ENCODE measurements at places on chromosomes 16 and 17.

GRCh38 chr17:50426472-50426782 is 409 bp downstream of the ACSF2 start:
- no peak for DNase-seq

- DNase-seq = no peak
Measured at GRCh38 chr16:81899601-81900000, 111.7 kb downstream of the SDR42E1 start.

- DNase-seq = no peak
Measured at GRCh38 chr17:41284043-41284442, 8.5 kb downstream of the KRTAP9-7 start.

DNA sequence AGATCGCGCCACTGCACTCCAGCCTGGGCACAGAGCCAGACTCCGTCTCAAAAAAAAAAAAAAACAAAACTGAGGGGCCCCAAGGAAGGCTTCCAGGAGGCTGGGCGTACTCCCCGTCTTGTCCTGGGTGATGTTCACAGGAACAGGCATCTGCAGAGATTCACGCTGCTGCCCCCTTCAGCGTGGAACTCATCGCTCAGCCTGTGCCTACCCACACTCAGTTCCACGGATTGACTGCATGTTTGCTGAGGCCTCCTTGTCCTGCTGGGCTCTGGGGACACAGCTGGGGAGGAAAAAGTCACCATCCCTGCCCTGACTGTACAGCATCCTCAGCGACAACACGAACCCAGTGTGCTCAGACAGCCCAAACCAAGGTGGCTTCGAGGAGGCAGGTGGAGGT is 12.9 kb upstream of the OSGIN1 start:
- no peak for DNase-seq

GRCh38 chr16:79303959-79304387 is 296.6 kb downstream of the MAF start:
- DNase-seq = peak; percentile 62

GRCh38 chr17:62101090-62101489 is 36.0 kb upstream of the MED13 start:
- no peak for DNase-seq

GRCh38 chr17:14942526-14943190 is 322.5 kb downstream of the PMP22 start:
- DNase-seq = no peak

DNA sequence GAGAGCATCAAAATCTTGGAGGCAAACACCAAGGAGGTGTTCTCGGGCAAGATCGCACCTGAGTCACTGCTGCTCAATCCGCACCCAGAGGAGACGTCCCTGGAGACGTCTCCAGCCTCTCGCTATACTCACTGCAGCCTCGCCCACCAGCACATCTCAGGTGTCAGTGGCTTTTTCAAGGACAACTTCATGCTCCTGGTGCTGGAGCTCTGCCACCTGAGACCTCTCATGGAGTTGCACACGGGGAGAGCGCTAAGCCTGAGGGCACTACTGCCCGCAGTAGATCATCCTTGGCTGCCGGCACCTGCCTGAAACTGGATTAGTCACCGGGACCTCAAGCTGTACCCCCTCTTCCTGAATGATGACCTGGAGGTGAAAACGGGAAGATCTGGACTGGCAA is 2.6 kb upstream of the MBTPS1 start:
- no peak for DNase-seq

GRCh38 chr17:13981881-13982280 is 87.4 kb upstream of the COX10 start:
- no peak for DNase-seq

- DNase-seq = peak; percentile 90
Measured at GRCh38 chr17:38751808-38752307, 683 bp upstream of the PSMB3 start.

DNA sequence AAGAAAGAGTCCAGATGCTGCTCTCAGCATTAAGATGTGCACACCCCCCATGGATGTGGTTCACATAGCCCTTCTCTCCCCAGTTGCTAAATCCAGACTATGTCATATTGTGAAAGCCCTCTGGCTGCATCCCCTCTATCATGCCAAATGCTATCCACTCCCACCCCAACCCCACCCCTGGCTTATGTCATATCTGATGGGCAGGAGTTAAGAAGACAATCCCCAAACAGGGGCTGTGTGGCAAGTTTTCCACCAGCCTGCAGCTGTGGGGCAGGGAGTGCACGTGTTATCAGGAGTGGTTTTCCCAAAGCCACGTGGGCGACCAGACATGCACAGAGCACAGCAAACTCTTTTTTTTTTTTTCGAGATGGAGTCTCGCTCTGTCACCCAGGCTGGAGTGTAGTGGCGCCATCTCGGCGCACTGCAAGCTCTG is 10.0 kb downstream of the FAM117A start:
- DNase-seq = peak; percentile 29

DNA sequence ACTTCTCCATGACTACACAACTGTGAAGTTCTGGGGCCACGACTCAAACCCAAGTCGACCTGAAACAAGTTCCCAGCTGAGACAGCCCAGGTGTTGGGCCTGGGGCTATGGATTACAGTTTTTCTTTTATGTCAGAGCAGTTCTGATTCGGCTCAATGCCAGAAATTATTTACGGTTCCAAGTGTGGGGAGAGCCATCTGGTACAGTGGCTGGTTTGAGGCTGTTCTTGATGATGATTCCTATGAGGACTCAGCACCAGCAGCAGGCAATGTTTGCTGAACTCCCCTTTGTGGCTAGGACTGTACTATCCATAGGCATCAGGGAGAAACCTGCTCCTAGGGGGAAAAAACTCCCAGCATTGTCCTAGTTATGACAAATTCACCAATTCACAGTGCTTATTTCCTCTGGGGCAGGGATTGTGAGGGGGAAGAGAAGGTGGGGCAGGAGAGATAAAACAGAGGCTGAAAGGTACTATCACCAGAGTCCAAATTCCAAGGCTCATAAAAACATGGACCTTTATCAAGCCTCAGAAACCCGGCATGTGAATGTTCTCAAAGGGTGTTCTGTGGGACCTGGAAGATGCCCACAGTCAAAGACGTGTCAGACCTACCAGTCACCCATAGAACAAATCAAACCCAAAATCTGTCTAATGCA is 18.2 kb upstream of the CMTM4 start:
- DNase-seq = no peak

- no peak for DNase-seq
Measured at GRCh38 chr16:8622315-8622656, 788 bp downstream of the METTL22 start.

DNA sequence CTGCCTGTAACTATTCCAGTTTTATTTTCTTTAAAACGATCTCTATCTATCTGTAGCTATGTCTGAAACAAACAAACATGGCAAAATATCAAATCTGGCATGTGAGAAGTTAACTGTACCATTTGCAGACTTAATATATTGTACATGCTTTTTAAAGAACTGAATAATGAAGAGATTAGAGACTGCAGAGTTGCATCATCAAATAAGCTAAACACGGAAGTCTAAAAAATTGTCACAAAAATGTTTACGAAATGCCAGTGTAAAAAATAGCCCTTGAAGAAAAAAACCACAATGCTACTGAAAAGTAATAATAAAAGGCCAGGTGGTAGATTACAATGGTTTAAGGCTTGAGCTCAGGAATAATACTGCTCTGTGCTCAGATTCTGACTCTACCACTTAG is 43.1 kb downstream of the HS3ST3A1 start:
- DNase-seq = peak; percentile 33

- peak; percentile 79 for DNase-seq
Measured at GRCh38 chr16:54193665-54194333, 92.8 kb downstream of the IRX3 start.

DNA sequence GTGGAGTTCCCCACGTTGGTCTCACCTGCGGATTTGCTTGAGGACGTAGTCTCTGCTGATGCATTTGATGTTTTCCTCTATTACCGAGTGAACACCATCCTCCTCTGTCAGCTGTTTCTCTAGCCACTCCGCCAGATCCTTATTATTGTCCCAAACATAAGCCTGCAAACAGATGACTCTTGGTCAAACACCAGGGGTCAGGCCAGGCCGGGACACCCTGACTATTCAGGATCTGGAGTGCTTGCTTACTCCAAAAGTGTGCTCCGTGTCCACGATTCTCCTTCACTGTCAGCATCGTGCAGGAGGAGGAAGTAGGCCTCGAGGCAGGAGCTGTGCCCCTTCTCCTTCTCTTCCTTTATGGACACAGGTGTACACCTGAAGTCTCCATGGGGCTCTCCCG is 140.2 kb downstream of the AATF start:
- DNase-seq = no peak

- no peak for DNase-seq
Measured at GRCh38 chr16:57601801-57602478, 26.5 kb upstream of the ADGRG1 start.

GRCh38 chr17:43728081-43728480 is 30.5 kb downstream of the SOST start:
- DNase-seq = no peak

DNA sequence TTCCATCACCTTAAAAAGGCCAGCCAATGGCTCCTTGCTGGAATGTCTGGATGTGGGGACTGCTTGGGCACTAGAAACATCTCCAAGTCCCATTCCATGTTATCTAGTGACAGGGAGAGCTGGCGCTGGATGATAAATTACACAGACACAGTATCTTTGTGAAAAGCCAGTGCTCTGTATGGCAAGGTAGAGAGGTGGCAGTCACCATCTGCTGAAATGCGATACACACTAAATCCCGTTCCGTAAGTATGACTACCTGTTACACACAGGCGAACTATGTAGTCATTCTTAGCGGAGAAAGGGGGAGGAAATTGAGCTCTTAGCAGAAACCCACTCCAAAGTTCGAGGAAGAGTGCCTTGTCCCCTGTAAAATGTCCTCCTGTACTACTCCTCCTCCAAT is 81.0 kb upstream of the MYOCD start:
- DNase-seq = no peak

GRCh38 chr16:52652033-52652432 is 105.1 kb upstream of the TOX3 start:
- DNase-seq = no peak

DNA sequence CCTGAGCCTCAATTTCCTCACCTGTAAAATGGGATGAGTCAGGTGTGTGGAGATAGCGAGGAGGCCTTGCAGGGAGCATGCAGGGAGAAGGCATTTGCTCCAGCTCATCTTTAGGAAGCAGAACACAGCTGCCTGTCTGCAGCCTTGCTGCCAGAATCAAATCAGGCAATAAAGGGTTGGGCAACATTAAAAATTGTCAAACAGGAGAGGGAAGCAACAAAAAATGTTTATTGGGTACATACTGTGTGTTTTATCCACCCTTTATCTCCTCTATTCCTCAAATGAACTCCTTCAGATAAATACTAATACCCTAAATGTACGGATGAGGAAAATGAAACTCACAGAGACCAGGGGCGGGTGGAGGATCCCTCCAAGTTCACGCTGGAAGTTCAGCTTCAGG is 12.2 kb downstream of the KRT16 start:
- DNase-seq = no peak

- DNase-seq = no peak
Measured at GRCh38 chr16:30147843-30148510, 25.0 kb upstream of the MAPK3 start.

Data from lung (tissue), 17 donors.